ELR (cell line): ENCODE measurements at places on chromosomes 7 and 10.

- peak; percentile 59 for DNase-seq
Measured at GRCh38 chr10:57992321-57993077, 275.2 kb downstream of the IPMK start.

DNA sequence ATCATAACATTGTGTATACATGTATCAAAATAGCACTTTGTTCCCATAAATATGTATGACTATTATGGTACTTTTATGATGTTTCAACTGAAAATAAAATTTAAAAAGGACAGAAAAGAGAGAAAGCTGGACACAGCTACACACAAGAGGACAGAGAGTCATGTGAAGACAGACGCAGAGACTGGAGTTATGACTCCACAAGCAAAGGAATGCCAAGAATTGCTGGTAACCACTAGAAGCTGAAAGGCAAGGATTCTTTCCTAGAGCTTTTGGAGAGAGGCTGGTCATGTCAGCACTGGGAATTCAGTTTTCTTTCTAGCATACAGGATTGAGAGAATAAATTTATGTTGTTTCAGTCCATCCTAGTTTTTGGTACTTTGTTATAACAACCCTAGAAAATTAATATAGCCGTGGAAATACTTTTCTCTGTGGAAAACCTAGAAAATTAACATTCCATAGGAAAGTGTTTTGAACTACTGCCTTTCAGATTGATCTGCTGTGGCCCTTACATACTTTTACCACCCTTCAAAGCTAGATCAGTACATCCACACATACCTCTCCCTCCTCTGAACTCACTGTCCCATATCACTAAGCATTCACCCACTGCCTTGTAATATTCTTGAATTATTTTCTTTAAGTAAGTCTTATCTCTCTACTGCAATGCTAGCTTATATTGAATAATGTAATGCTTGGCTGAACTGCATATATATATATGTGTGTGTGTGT, 575.3 kb downstream of the IPMK start:
- peak; percentile 92 for DNase-seq

GRCh38 chr7:132261327-132262159, 314.7 kb downstream of the PLXNA4 start:
- no peak for DNase-seq

DNA sequence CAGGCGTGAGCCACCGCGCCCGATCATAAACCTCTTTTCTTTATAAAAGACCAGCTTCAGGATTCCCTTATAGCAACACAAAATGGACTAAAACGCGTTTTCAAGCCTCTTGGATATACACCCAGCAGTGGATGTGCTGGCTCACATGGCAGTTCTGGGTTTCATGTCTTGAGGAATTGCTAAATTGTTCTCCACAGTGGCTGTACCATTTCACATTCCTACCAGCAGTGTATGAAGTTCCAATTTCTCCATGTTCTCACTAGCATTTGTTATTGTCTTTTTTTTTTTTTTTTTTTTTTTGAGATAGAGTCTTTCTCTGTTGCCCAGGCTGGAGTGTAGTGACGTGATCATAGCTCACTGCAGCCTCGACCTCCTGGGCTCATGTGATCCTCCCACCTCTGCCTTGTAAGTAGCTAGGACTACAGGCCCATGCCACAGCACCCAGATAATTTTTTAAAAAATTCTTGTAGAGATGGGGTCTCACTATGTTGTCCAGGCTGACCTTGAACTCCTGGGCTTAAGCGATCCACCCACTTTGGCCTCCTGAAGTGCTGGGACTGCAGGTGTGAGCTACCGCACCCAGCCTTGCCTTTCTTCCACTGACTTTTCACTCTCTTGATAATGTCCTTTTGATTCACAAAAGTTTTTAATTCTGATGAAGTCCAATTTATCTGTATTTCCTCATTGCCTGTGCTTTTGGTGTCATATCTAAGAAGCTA, 17.4 kb downstream of the TECPR1 start:
- no peak for DNase-seq

DNA sequence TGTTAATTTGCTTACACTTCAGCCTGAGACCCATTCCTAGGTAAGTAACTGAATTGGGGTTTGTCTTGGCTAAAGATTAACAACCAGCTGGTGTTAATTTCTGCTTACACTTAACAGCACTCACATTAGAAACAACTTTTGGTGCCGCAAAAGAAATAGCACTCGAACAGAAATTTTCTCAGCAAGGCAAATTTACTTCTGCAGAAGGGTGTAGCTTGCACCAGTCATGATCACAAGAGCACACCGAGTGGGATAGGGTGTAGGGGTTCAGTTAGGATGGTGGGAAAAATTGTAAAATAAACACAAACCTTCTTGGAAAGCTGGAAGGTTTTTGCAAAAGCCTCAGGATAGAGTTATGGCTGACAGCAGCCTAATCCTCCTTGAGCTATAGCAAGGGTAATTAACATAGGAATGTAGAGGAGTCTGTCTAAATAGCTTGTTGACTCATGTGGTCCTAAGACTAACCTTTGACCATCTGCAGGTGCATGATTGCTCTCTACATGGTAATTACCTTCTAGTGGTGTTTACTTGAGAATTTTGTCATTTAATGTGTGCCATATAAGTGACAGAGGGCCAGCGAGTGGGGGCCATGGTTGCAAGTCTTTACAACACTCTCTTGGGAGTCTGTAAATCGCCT, 67.8 kb upstream of the CDK13 start:
- no peak for DNase-seq

DNA sequence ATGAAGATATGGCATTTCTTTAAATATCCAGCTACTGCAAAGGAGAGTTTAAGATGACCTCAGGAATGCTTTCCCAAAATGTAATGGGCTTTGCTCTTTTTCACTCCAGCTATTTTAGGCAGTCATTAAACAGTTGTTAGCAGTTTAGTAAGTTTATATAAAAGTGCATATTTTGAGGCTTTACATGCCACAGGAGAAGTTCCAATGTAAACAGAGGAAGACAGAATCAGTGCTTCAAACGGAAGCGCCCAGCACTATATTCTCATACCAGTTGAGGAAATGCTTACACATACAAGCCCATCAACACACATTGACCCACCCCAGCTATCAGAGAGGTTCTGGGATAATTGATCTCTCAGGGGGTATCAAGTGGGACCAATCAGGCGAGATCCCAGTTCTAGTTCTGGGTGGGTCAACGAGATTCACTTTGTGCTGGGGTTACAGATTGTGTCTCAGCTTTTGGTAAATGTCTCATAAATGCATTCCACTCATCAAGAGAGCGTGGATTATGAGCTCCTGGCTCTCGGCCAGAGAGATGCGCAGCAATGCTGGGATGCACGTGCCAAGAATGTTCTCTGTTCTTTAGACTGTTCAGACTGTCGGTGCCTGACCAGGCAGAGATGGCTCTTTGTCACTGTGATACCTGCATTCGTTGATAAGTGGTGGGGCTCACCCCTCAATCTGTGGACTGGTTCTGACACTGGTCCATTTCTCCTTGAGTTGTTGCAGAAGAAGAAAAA, 55.0 kb downstream of the CACNB2 start:
- DNase-seq, result peak; percentile 4

- no peak for DNase-seq
Measured at GRCh38 chr7:110600956-110601355, 490.0 kb upstream of the LRRN3 start.

DNA sequence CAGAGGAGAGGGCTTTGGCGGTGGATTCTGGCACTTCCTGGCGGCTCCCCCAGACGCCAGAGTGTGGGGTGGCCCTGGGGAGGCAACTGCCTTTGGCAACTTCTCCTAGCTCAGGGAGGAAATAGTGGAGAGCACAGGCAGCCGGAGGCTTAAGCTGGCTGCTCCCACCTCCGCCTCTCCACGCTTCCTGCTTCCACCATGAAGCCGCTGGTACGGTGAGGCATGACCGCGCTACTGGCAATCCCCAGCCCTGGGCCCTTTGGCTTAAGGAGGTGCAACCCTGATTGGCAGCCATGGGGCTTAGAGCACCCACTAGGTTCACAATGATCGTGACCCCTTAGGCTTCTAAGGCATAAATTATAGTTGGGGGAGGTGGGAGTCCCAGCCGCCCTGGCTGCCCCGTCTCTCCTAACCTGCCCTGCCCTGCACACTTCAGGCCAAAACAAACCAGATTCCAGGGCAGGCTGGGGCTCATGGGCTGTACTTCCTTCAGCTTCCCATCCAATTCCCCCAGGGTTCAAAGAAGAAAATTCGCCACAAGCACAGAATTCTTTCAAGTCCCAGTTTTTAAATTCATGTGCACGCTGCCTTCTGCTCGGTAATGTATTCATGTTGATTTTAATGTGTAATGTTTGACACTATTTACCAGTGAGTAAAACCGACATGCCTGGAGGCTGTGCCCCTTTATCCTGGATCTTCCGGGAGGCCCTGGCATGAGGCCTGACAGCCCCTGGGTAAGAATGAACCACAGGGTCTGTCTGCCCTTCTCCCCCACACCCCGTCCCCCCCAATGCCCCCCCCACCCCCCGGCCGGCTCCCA, 90.7 kb upstream of the LRRC4 start:
- no peak for DNase-seq

- DNase-seq, result peak; percentile 6
Measured at GRCh38 chr10:8183241-8183704, 128.8 kb downstream of the GATA3 start.
